ELR (cell line): ENCODE measurements at places on chromosomes 1 and 21.
A peak's percentile ranks its signal among the peaks of the same experiment; 100 is the strongest.

DNA sequence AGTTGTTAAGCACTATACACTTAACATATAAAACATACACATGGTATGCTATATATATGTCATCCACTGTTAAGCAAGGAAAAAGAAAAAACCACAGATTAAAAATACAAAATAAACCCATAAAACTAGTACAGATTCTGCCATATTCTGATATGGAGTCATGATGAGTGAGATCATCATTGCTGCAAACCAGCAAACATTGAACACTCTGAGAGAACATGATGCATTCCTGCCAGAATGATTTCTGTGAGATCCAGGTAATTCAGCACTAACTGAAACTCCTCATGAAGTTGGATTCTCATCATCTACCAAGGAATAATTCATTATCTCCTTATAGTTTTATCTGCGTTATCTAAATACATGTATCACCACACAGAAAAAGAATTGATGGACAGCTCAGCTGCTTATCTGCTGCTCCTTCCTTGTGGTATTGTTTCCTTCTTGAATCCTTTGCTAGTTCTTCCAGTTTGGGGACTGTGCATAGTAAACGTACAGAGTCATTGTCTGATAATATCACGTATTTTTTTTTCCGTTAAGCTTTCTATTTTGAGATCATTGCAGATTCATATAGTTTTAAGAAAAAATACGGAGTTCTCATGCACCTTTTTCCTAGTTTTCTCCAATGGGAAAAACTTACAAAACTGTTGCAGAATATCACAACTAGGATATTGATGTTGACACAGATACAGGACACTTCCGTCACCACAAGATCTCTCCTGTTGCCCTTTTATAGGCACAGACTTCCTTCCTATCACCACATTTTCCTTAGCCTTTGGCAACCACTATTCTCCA is 9.3 kb downstream of the RAB4A start:
- peak; percentile 19 for DNase-seq

DNA sequence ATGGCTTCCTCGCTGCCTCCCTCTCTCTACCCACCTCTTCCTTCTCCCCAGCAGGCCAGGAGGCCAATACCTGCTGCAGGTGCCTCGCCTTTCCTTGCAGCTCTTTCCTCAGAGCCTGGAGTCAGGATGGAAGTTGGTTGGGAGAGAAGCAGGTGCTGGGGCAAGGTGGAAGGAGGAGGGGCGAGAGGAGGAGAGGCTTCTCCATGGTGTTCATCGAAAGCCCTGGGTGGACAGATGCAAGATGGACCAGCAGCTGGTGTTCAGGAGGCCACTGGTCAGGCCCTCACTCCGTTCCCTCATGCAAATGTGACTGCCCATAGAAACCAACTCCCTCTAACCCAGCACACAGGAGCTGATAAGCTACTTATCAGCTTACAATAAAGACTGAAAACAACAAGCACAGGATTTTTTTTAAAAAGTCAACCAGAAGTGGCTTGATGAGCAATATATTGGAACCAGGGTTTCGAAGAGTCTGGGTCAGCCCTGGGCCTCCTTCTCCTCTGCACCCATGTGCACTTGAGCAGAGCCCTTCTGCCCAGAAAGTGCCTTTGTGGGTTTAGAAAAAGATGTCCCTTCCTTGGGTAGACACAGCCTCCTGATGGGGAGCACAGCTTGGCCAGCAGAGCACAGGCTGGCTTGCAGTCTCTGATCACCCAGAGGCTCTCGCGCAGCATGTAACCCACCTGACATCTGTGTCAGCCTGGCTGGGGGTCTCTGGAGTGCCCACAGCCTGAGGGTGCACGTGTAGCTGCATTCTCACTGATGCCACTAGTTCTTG is 16.6 kb upstream of the GSTM4 start:
- DNase-seq = no peak

- no peak for DNase-seq
Observed at GRCh38 chr1:162256287-162256686, 120.4 kb downstream of the SPATA46 start.

DNA sequence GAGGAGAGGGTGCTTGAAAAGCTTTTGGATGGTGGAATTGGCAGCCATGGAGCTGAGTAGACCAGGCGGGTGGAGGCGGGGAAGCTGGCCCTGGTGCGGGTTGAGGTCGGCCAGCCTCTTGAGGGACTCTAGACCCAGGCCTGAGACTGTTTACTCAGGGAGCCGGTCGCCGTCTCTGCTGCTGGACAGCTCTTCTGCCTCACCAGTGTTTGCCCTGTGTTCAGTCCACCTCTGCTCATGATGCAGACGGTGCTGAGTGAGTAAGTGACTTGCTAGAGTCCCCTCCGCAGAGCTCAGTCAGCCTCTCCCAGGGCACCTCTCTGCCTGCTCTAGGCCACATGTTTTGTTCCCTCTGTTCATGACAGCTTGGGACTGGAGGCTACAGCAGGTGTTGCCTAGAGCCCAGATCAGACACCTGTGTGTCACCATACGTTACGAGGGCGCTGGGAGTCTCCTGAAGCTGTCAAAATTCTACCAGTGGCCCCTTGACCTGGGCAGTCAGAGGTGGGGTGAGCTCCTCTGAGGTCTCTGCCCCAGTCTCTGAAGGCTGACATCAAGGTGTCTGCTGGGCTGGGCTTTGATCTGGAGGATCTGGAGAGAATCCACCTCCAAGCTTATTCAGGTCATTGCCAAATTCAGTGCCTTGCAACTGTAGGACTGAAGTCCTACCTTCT is 73.5 kb upstream of the WNT4 start:
- no peak for DNase-seq

GRCh38 chr1:160124705-160125478 is 9.3 kb downstream of the ATP1A2 start:
- DNase-seq = peak; percentile 89

DNA sequence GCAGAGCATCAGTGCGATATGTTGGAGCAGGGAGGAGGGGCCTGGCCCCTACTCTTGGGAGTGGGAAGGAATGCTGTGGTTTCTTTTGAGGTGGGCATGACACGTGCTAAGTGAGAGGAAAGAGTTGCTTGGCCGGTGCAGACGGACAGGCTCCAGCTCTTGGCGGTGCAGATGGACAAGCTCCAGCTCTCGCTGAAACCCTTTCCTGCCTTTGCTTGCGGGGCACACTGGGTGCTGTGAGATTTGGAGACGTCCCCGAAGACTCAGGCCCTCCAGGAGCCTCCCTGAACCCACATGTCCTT is 15.9 kb downstream of the PDXK start:
- DNase-seq = no peak

DNA sequence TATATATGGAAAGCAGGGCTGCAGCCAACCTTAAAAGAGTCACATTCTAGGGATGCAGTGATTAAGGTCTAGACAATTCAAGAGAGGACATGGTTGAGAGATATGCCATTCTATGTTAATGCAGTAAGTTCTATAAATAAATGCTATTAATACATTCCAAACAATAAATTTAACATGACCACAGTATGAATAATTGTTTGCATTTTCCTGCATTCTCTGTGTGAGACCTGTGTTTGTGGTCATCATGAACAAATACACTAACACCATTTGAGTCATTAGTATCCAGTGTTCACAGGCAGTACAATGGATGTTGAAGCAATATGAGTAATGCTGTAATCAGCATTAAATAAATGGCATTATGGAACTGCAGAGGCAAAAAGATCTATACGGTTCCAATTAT is 5.5 kb upstream of the ZRANB2 start:
- peak; percentile 60 for DNase-seq

- DNase-seq = no peak
Observed at GRCh38 chr1:235951661-235952060, 85.0 kb upstream of the LYST start.

GRCh38 chr1:232249339-232249738 is 380.6 kb downstream of the SIPA1L2 start:
- DNase-seq = no peak

- DNase-seq = no peak
Observed at GRCh38 chr21:24339406-24339805, 1267.9 kb downstream of the MRPL39 start.

GRCh38 chr1:193408782-193409293 is 222.4 kb upstream of the B3GALT2 start:
- peak; percentile 53 for DNase-seq

DNA sequence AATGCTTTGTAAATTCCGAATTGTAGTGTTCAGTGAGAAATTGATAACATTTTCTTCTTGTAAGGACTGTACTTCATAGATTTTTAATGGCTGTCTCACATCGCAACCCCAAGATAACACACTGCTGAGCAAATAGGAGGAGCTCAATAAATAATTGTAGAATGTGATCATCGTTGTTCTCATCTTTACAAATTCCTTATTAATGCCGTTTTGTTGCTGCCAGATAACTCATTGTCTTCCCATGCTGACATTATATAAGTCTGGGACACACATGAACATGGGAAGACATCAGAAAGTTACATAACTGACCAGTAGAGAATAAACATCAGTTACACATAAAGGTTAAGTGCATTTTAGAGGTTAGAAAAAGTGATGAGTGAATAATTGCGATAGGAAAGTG is 46.4 kb upstream of the TSPAN2 start:
- peak; percentile 84 for DNase-seq

GRCh38 chr1:58156831-58157230 is 389.7 kb downstream of the OMA1 start:
- DNase-seq = no peak

DNA sequence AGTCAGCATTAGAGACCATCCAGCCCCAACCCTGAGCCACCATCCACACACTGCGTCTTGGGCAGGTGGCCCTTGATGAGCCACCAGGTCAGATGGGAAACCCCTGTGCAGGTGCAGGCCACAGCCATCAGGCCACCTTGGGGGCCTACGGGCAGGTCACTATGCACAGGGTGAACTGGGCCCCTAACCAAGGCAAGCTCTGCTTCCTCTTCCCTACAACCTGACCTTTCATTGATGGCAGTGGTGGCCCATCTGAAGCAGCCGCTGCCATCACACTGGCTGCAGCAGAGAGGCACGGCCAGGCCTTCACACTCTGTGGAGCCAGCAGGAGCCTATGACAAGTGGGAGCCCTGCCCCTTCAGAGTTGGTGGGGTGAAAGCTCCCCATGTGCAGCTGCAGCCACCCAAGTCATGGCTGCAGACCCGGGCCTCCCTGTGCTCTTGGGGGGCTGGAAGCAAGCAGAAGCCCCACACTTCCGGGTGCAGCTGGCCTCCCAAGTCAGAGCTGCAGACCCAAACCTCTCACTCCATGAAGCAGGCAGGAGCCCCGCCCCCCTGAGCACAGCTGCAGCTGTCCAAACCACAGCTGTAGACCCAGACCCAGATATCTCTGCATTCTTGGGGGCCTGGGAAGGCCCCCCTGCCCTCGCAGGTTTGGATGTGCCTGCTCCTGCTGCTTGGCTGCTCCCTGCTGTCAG is 681.5 kb downstream of the MATN1 start:
- no peak for DNase-seq

GRCh38 chr1:32239337-32239736 is 7.7 kb upstream of the FAM167B start:
- no peak for DNase-seq

GRCh38 chr1:29707796-29708195 is 471.5 kb downstream of the PTPRU start:
- DNase-seq = no peak

- no peak for DNase-seq
Observed at GRCh38 chr1:219813294-219813693, 115.1 kb downstream of the SLC30A10 start.

DNA sequence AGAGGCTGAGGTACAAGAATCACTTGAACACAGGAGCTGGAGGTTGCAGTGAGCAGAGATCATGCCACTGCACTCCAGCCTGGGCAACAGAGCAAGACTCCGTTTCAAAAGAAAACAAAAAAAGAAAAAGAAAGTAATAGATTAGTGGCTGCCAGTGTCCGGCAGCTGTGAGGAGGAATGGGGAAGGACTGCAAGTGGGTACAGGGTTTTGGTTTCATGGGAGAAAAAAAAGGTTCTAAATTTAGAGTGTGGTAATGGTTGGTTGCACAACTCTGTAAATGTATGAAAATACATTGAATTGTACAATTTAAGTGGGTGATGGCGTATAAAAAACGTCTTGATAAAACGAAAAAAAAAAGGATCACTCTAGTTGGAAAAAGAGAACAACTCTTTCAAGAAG is 6.7 kb downstream of the TAF1A start:
- DNase-seq = no peak

DNA sequence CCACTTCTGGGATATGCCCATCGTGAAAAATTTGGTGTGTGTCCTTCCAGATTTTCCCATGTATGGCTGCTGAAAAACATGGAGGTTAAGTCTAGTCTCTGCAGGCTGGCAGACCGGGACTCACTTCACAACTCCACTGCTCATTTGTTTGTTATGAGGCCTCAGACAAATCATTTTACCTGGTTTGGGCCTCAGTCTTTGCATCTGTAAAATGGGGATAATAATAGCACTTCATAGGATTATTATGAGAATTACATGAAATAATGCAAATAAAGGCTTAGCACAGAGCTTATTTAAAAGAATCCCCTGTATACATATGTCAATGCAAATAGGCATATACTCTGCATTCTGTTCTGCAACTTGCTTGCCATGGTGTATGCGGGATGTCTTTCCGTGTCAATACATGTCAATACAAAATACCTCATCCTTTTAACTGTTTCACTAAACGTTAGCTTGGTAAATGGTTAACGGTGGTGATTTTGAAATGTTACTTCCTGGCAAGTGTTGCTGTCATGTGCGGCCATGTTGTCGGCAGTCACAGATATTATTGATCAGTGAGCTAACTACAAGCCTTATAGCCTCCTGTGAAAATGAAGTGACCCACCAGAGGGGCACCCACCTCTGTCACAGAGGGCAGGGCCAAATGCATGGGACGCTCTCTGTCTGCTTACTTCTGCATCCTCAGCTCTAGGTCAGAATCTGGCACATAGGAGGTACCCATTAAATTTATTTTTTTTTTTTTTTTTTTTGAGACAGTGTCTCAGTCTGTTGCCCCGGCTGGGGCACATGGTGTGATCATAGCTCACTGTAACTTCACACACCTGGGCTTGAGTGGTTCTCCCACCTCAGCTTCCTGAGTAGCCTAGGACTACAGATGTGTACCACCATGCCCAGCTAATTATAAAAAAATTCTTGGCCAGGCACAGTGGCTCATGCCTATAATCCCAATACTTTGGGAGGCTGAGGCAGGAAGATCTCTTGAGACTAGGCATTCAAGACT is 4.3 kb downstream of the LCK start:
- DNase-seq = no peak

GRCh38 chr1:244391761-244392160 is 59.9 kb downstream of the ADSS2 start:
- DNase-seq = peak; percentile 51

DNA sequence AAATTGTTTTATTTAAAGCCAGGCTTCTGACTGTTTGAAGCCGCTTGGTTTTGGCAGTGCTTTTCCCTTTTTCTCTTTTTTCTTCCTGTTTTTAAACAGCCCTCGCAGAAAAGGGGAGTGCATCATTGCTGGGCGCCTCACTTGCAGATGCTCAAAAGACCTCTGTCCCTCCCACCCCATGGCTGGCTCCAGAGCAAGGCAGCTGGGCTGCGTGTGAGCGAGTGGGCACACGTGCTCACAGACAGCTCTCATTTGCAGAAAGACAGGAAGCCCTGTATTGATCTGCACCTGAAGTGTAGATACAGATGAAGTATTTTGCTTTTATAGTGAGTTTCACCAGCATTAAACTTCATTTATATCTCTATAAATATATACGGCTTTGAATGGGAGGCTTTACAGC is 8.8 kb downstream of the TNR start:
- no peak for DNase-seq

- DNase-seq = no peak
Observed at GRCh38 chr1:228799924-228800323, 64.6 kb downstream of the RHOU start.

GRCh38 chr1:160987359-160988050 is 32.9 kb upstream of the ITLN2 start:
- no peak for DNase-seq

GRCh38 chr1:150922519-150922975 is 3.6 kb upstream of the SETDB1 start:
- peak; percentile 97 for DNase-seq

- peak; percentile 69 for DNase-seq
Observed at GRCh38 chr1:32336963-32337675, 1.1 kb upstream of the MARCKSL1 start.
